Astrocyte of the cerebellum (primary cell): ENCODE measurements at places on chromosomes 12 and 14.

DNA sequence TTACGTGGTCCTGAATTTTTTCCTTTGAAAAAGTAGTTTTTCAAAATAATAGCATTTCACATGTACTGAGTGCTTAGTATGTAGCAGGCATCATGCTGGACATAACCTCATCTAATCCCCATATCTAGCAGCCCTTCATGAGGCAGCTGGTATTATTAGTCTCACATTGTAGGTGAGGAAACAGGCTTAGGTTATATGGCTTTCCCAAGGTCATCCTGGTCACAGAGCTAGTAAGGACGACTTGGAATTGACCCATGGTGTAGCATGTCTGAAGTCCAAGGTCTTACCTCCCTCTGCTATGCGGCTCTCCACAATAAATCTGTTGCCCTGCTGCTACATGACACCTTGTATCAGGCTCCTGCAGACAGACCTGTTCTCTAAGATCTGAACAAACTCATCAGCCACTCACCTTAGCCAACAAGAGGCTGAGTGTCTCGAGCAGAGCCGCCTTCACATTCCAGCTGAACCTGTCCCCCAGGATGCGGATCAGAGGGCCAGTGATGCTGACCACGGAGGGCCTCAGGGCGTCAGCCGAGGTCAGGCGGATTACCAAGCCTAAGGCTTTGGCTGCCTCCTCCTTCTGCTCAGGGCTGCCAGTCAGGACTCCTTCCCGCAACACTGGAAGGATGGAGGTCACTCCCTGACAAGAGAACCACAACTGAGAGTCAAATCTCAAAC lies 19.7 kb upstream of the RAB35 start:
- DNase-seq: no peak

- no peak for DNase-seq
Measured at GRCh38 chr14:90559811-90560492, 163.1 kb downstream of the CALM1 start.

GRCh38 chr12:19771858-19772257 lies 332.6 kb downstream of the AEBP2 start:
- DNase-seq: peak; percentile 88

DNA sequence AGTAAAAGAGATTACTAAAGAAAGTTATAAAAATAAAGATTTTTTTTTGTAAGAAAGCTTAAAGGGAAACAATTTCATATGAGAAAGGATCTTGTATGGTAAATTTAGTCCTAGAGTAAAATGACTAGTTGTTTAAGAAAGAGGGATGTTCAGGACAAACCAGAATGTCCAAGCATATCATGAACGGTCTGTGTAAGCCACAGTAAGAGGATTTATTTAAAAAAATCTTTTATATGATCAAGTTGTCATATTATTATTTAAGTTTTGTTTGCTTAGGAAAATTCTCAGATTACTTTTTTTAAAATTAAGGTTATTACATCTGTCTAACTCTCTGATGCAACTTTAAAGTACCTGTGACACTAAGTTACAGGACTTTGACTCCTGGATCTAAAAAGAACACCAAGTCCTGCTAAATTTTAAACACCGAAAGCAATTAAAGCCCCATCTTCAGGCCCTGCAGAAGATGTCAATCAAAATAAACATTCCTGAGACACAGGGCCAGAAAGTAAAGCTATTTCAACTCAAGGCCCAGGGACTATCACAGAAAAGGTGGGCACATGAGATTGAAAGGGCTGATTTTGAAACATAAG lies 17.3 kb upstream of the CCDC196 start:
- DNase-seq: no peak

GRCh38 chr14:101351146-101351545 lies 210.1 kb upstream of the DIO3 start:
- DNase-seq: no peak

GRCh38 chr14:89303456-89304435 lies 113.3 kb downstream of the FOXN3 start:
- DNase-seq: peak; percentile 41

- DNase-seq: no peak
Measured at GRCh38 chr14:53620890-53621289, 335.7 kb downstream of the BMP4 start.

- DNase-seq: peak; percentile 75
Measured at GRCh38 chr14:74860899-74861733, 14.8 kb downstream of the PROX2 start.

GRCh38 chr14:79721399-79722084 lies 489.8 kb downstream of the DIO2 start:
- no peak for DNase-seq

DNA sequence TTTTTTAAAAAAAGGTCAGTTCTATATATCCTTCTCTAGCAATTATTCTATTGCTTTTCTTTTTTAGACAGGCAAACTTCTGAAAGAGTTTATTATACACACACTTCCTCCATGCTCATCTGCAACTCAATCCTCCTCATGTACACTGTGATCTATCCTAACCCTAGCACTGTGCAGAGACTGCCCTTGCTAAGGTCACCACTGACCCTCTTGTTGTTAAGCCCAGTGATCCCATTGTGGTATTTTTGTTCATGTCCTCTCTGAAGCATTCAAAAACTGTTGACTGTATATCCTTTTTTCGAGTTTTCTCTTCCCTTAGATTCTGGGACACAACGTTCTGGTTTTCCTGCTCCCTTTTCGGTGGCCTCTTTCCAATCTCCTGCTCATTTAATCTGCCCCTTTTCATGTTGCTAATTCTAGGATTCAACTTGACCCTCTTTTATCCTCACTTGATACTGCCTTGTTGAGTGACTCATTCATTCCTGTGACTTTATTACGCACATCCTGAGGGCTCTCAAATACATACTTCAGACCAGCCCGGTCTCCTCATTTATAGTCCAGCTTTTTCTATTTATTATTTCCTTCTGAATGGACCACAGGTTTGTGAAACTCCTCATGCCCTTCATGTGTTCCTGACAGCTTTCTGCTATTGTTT lies 53.9 kb upstream of the PTPRB start:
- no peak for DNase-seq

DNA sequence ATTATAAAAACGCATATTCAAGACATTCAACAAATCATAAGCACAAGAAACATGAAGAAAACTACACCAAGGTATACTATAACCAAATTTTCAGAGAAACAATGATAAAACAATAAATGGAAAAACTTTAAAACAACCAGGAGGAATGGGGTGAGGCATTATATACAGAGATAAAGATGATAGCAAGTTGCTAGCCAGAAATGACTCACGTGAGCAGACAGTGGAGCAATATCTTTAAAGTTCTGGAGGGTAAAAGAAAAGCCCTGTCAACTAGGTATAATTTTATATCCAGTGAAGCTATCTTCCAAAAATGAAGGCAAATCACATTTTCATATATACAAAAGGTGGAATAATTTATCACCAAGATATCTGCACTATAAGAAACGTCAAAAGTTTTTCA lies 97.8 kb upstream of the PCED1B start:
- DNase-seq: no peak

DNA sequence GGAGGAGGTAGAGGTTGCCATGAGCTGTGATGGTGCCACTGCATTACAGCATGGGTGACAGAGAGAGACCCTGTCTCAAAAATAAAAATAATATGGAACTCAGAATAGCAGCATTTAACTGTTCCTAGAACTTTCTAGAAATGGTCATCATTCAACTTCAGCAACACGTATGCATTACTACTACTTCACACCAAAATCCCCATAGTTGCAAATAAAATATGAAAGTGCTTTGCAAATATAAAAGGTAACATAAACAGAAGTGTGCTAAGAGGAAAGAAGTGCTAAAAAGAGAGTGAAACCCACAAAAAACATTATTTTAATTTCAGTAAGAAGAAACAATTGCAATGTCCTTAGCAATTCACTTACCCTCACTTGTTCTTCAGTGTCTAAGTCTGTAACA lies 169.7 kb upstream of the NUDT4 start:
- no peak for DNase-seq

DNA sequence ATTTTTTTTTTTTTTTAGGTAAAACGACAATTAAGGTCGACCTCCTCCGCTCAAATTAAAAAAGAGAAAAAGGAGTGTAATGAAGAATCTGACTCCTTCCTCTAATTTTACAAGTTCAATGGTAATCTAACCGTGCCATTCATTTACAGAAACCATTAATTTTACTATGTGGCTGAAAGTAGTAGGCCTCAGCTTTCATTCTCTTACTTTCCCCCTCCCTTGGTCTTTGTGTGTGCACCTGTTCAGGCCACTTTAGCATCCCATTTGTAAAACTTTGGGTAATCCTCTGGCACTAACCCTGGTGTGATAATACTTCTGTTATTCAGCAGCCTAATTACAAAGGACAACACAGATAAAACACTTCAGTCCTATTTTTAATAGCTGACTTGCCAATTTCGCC lies 128.1 kb downstream of the ASCL1 start:
- no peak for DNase-seq

DNA sequence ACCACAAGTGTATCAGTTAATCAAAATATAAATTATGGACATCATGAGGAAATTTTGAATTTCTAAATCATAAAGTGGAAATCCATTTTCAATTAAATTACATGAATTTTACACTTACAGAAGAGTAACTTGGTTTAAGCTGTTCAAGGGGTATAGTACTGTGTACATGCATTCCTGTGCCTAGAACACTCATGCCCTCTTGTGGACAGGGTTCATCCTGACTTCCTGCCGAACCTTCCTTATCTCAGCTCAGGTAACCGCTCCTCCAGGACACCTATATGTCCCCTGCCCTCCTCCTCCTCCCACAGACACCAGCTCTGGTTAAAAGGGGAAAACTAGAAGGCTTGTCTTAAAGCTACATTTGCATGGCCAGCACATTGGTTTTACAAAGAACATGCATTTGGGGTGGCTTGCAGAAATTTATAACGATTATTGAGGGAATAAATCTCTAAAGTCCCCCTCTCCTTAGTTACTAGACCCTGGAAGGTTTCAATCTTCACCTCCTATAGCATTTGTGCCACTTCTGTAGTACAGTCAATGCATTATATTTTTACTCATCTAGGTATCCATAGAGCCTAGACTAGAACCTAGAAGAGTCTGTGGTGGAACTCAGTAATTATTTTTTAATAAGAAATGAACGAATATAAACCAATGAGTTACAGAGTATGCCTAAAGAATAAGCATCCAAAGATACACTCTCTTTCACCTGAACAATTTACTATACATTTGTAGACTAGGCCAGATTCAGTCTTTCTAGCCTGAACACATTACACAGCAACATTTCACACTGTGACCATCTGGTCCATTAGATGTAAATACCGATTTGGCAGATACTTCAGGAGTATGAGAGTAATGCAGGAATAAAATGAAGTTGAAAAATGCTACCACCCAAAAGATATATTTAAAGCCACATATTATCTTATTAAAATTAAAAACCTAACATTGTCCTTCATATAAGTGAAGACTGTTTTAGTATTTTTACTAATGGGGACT lies 345.6 kb downstream of the PAWR start:
- DNase-seq: peak; percentile 3

DNA sequence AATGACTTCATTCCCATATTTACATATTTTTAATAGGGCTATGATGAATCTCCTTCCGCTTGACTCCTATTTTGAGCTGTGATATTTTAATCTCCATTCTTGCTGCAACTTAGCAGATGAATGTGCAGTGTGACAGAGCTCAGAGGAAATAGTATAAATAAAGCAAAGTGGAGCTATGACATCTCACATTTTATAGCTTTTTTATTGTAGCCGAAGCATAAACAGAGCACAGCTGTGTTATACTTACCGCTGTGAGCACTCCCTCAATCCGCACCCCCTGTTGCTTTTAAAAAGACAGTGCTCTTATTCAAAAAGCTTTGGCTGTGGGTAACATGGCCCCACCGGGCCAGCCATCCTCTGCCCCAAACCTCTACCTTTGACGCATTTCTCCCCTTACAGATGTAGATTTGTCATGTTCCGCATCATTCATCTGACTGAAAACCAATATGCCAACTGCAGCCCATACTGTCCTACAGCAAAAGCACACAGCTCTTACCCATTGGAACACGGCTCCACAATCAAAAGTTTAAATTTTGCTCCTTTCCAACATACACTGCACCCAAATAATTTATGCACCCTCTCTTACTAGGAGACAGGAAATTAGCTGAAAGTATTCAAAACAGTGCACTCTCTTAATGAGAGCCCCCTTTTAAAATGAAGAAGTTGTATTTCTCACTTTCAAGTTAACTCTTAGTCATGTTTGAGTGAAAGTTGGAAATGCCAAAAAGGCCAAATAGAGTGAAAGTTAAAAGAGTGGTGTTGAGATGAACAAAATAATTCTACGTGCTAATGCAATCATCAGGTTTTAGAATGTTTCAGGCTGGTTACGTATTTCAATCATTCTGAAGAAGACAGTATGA lies 429.3 kb upstream of the SOX5 start:
- DNase-seq: peak; percentile 34

DNA sequence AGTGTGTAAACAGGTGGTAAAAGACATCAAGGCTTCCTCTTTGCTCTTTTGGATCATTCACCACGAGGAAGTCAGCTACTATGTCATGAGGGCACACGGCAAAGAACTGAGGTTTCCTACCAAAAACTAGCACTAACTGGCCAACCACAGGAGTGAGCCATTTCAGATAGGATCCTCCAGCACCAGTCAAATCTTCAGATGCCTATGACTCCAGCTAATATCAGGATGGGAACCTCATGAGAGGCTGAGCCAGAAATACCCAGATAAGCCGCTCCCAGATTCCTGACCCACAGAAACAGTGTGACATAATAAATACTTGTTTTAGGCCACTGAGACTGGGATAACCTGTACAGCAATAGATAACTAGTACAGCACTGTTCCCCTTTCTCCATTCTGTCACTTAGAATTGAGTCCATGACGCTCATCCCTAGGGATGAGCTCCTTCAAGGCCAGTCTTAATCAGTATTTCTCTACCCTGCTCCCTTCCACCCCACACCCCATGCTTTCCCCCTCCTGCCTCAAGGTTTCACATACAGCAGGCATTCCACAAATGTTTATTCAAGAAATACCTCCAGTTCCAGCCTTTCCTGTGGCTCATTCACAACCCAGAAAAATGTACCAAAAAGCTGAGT lies 68.4 kb downstream of the PPM1H start:
- DNase-seq: peak; percentile 68

DNA sequence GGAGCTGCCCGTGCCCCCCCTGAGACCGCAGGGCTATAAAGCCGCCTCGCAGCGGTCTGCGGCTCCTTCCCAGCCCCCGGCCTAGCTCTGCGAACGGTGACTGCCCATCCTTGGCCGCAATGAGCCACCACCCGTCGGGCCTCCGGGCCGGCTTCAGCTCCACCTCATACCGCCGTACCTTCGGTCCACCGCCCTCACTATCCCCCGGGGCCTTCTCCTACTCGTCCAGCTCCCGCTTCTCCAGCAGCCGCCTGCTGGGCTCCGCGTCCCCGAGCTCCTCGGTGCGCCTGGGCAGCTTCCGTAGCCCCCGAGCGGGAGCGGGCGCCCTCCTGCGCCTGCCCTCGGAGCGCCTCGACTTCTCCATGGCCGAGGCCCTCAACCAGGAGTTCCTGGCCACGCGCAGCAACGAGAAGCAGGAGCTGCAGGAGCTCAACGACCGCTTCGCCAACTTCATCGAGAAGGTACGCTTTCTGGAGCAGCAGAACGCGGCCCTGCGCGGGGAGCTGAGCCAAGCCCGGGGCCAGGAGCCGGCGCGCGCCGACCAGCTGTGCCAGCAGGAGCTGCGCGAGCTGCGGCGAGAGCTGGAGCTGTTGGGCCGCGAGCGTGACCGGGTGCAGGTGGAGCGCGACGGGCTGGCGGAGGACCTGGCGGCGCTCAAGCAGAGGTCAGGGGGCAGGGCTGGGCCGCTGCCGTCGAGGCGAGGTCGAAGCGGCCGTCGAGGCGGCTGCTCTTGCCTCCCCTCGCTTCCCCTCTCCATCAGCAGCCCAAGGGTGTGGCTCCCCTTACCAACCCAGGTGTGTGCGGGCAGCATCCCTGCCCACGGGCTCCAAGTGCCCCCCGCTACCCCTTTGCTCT lies at the start of gene PRPH:
TSS of gene PRPH (plus strand) at position 66 of the 855 bp plus-strand sequence. CDS start at position 120, 54 bp downstream.
- DNase-seq: no peak
